ENCODE measurements at places on chromosomes 5 and 9.

DNA sequence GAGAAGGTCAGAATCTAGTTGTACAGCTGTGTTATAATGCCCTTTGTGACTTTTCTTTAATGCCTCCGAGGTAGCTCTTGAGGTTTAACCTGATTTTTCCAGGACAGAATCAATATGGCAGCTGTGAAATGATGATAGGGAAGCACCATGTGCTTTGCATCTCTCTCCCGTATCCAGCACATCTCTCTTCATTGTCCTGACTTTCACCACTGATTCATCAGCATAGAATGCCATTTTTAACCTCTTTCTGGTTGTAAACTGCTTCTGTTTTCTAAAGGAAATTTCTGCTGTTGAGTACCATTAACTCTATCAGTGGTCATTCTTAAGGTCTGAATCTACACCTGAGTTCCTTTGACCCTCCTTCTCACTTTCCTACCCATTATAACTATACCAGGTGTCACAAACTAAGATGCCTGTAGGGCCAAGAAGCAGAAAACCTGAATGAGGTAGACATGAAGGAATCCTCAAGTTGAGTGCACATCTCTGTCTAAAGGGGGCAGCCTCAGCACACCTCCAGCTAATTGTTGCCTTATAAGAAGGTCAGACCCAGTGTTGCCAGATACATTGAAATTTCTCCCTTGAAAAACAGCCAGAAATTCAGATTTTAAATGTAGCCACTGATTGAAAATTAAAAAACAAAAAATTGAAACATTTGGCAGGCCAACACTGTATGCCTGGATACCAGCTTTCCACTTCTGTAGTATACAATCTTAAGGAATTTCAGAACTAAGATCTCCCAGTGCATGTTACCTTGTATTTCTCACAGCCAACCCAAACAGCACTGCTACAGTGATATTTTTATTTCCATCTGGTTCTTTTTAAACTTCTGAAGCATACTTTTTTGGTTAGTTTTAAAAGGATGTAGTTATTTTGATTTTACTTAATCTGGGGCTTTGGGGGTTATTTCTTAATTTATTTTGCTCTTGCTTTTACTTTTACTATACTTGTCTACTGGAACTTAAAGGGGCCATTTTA, 35.8 kb upstream of the TLX3 start:
- DNase-seq = no peak

DNA sequence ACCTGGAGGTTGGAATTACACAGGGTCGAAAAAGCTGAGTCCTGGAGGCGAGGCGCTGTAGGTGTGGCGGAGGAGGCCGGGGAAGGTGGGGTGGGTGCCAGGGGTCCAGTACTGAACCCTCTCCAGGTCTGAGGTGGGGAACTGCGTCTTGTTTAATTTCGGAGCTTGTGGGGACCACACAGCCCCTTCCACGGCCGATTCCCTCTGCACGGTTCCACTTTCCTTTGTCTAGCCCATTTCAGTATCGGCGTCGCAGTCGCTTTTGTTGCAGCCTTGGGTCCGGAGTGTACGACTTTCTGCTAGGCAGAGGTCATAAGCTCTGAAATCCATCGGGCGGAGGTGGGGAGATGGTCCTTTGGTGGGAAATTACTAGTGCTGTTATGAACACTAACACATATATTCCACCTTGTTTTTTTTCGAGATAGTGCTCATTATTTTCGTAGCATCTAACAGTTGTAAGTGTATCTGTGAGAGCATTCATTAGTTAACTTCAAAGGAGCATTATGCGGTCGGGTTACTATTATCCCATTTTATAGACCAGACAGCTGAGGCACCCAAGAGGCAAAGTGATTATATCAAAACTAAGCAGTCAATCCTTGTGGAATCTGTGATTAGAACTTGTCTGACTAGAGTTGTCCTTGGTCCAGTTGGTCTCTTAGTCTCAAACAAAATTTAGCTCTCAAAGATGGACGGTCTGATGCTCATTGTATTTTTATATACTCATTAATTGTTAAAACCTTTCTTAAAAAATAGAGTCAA, 737 bp downstream of the RNF180 start:
- DNase-seq = no peak

DNA sequence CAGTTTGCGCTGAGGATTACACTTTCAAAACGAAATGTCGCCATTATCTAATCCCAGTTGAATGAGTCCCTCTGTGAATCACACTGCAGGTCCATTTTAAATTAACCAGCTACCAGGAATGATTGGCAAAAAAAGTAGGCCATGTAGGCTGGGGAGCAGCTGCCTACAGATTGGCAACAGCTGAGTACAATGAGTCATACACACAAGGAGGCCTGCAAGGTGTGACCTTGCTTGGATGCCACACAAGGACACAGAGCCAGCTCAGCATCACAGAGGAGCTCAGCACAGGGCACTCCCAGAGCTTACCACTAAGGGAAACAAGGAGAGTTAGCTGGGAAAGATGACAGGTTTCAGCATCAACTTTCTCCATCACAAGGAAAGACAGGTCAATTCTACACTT, 12.9 kb downstream of the HAVCR1 start:
- no peak for DNase-seq

DNA sequence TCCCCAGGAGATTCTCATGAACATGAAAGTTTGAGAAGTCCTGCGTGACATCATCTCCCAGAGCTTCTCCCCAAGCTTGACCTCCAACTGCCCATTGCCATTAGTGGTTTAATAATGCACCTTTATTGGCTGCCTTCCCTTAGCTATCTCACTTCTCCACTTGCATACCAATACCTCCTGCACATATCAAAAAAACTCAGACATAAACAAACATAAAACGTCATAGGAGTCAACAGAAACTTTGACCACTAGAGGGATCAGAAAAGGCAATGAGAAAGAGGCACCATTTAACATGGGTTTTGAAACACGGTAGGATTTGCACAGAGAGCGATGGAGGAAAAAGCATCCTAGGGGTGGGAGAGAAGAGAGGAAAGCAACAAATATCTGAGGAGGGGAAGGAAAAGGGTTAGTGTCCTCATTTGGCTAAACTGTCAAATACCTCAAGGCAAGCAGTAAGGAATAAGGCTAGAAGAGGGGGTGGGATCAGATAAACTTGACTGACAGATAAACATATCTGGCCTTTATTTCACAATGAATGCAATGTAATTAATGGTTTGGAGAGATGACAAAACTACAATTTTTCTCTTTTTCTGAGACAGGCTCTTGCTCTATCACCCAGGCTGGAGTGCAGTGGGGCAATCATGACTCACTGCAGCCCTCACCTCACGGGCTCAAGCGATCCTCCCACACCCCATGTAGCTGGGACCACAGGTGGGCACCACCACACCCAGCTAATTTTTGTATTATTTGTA, 27.0 kb downstream of the GNAQ start:
- no peak for DNase-seq

DNA sequence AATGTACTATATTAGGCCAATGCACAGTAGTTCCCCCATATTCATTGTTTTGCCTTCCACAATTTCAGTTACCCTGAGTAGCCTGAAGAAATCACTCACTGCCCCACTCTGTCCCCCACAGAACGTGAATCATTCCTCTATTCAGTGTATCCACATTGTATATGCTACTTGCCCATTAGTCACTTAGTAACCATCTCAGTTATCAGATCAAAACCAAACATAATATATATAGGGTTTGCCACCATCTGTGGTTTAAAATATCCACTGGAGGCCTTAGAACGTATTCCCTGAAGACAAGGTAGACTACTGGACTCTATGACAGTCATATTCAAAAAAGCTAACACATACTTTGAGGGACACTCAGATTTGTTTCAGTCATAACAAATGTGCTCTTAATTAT, 465.7 kb upstream of the RGMB start:
- DNase-seq = no peak

DNA sequence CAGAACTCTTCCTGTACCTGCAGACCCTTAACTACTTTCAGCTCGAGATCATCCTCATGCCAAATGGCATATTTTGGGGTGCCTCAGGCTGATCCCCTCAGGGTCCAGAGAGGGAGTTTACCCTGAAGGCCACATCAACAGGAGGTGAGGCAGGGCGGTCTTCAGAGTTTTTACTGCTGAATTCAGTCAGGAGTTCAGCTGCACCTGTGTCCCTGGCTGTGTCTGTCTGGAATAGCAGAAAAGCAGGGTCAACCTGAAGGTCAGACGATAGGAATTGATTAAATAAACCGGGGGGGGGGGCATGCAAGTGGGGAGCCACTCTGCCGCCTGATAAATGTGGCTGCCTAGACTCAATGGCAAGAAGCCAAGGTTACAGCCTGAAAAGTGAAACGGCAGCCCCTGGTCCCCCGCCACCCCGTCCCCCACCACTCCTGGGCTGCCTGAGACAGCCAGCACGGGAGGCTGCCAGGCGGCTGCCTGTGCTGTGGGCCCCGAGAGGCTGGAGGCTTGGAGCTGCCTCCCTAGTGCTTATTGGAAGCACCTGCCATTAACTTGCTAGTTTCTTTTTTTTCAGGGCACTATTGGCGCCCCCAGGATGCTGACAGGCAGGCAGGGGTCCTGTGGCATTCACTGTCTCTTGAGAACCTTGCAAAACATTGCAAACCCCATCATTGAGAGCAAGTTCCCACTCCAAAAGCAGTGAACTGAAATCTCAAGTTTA, 182.7 kb upstream of the PPP1R26 start:
- no peak for DNase-seq

DNA sequence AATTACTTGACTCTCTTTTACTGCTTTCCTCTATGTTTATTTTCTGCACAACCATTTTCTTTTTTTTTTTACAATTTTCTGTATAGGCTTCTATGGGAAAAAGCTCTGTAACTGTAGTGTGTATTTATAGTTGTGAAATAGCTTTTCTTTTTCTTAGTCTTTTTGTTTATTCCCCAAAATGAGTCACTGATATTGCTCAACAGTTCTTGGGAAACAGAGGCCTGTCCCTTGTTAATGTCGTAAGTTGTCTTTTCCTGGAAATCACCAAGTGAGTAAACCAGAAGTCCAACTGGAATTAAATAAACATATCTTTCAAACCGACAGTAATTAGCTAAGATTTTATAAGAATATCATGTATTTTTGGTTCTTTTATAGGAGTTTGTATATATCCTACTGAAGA, 325.1 kb upstream of the PRR16 start:
- DNase-seq = no peak

DNA sequence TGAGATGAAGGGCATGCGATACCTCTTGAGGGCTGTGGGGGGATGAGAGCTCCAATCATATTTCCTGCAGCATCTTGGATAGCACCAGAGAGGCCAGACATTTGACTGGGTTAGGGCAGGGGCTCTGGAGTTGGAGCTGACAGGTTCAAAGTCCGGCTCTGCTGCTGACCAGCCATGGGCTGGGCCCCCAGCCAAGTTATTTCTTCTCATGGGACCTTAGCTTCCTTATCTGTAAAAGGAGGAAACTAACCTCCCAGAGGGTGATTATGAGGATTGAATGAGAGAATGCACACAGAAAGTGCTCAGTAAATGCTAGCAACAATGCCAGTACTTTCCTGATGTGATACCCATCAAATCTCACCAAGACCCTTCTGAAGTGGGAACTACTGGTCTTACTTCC, 65.2 kb upstream of the SLC25A51 start:
- DNase-seq = no peak

- DNase-seq = no peak
Measured at GRCh38 chr5:81878333-81878732, 93.5 kb upstream of the ATG10 start.

- no peak for DNase-seq
Measured at GRCh38 chr9:89841456-89841855, 236.6 kb downstream of the GADD45G start.

- DNase-seq = no peak
Measured at GRCh38 chr5:76517334-76517733, 105.9 kb downstream of the F2RL2 start.

GRCh38 chr9:127776195-127776923, 2.1 kb downstream of the SH2D3C start:
- DNase-seq = peak; percentile 84

DNA sequence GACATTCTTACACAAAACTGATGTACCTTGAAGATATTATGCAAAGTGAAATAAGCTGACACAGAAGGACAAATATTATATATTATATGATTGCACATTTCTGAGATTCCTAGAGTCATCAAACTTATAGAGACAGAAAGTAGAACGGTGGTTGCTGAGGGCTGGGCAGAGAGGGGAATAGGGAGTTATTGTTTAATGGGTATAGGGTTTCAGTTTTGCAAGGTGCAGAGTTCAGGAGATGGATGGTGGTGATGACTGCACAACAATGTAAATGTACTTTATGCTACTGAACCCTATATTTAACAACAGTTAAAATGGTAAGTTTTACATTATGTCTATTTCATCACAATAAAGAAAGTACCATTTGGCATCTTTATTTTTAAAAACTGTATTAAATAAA, 315.8 kb upstream of the POU5F2 start:
- no peak for DNase-seq

GRCh38 chr5:31232273-31232888, 38.9 kb downstream of the CDH6 start:
- no peak for DNase-seq

GRCh38 chr9:112447283-112447761, 39.3 kb upstream of the KIAA1958 start:
- DNase-seq = no peak

DNA sequence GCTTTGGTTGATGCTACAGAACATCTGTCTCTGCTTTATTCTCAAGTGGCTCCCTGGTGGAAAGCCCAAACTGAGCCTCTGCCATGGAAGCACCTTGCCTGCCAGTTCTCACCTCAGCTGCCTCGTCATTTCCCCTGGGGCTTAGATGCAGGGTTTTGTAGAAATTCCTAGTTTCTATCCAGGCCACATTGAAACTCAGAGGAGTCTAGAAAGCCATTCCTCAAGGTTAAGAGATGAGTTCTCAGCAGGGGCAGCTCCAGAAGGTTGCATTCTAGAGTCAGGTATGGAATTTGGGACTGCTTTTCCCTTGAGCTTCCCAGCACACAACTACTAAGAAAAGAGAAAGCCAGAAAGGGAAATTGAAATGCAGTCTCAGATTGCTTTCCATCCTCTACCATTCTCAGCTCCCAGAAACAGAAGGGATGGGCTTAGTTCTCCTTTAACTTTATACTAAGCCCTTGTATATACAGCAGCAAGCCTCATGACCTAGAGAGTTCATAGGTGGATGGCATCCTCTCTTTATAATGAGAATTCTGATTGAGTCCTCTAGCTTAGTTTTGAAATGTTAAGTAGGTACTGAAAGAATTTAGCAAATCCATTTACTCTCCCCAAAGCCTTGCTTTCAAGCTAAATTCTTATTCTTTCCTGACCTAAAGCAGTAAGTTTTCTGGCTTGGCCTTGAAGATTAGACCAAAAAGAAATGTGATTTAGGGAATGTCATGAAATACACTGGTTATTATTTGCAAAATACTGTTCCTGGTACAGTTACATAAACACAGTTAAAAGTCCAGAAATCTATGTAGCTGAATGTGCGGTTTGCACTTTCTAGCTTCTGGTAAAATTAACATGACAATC, 66.0 kb upstream of the MEF2C start:
- DNase-seq = no peak

All from stimulated activated effector memory CD8-positive, alpha-beta T cell treated with anti-CD3 and anti-CD28 coated beads, Interleukin-12 subunit alpha, Interleukin-12 subunit beta, amount 100 ng/mL, for 72 hours (primary cell).